GM23248 (cell line): ENCODE measurements at places on chromosomes 7 and 10.
A peak's percentile ranks its signal among the peaks of the same experiment; 100 is the strongest.

DNA sequence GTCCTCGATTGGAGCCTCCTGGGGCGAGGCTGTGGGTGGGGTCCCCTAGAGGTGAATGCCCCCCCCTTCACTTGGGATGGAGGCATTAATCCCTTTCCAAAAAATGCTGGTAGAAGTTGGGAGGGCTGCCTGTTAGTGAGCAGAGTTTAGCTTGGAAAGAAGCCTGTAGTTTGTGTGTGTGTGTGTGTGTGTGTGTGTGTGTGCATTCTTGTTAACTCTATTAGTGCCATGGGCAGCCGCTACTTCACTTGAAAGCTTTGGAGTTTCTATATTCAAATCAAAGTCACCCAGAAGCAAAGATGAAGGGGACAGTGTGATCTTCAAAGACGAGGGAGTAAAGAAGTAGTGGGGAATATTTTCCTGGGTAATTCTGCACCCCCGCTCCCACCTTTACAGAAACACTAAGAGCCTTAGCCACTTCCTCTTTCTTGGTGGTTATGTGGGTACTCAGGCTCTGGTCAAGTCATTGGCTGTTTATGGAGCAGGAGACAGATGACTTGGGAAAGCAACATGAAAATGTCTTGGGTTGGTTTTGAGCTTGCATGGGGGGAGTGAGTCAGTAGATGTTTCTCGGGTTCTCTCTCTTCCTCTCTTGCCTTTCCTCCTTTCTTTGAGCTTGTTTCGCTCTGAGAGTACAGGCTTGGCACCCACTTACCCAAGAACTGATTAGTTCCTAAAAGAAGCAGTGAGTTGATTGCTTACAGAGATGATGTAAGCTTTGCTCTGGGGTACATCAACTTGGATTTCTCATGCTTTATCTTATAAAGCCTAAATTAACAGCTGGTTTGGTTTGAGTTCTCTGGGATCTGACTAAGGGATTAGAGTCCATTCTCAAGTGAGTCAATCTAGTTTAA is 35.9 kb downstream of the TCF7L2 start:
- peak; percentile 78 for DNase-seq

- no peak for DNase-seq
These were observed 778.9 kb downstream of the KCNMA1 start for GRCh38 chr10:76858721-76859120.

- DNase-seq = no peak
These were observed 448.5 kb downstream of the NXPH1 start for GRCh38 chr7:8881916-8882315.

DNA sequence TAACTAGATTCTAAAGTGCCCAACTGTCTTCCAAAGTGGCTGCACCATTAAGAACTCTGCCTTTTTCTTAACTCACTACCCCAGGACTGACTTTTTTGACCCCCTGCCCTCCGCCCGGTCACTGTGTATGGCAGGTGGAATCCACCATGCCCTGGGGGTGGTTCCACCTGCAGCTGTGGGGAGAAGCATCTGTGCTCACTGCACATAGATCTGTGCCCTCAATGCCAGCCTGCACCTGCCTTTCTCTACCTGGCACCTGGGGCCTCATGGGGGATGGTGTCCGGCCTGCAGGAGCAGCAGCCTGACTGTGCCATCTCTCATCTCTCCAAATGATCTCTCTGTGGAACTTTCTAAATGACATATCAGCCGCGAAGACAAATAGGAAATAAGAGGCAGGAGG is 353.5 kb downstream of the PAXIP1 start:
- no peak for DNase-seq

- DNase-seq = no peak
These were observed 36.6 kb upstream of the CCAR1 start for GRCh38 chr10:68684413-68684812.

GRCh38 chr10:124356701-124357560 is 61.8 kb downstream of the OAT start:
- DNase-seq = no peak

DNA sequence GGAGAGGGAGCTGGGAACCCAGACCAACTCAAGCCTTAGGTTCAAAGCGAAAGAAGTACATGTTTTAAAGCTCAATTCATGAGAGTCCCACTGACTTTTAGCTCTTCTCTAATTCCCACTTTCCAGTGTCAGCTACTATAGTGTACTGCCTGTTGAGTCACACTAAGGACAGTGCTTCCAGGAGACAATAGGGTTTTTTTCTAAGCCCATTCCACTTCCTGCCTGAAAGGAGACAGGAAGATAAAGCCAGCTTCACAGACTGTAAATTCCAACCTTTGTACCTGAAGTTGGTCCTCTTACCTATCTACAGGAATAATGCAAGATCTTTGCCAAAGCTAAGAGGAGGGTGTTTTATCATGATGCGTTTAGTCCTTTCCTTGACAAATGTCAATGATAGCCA is 4.4 kb downstream of the MSRB2 start:
- peak; percentile 29 for DNase-seq

DNA sequence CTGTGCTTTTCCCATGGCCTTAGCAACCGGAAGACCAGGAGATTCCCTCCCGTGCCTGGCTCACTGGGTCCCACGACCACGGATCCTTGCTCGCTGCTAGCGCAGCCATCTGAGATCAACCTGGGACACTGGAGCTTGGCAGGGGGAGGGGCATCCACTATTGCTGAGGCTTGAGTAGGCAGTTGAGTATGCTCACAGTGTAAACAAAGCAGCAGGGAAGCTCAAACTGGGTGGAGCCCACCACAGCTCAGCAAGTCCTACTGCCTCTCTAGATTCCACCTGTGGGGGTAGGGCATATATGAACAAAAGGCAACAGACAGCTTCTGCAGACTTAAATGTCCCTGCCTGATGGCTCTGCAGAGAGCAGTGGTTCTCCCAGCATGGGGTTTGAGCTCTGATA is 697.0 kb downstream of the SORCS1 start:
- DNase-seq = no peak

GRCh38 chr7:46450425-46450824 is 529.4 kb upstream of the IGFBP3 start:
- no peak for DNase-seq

- DNase-seq = no peak
These were observed 383.5 kb upstream of the VWC2 start for GRCh38 chr7:49389871-49390479.

DNA sequence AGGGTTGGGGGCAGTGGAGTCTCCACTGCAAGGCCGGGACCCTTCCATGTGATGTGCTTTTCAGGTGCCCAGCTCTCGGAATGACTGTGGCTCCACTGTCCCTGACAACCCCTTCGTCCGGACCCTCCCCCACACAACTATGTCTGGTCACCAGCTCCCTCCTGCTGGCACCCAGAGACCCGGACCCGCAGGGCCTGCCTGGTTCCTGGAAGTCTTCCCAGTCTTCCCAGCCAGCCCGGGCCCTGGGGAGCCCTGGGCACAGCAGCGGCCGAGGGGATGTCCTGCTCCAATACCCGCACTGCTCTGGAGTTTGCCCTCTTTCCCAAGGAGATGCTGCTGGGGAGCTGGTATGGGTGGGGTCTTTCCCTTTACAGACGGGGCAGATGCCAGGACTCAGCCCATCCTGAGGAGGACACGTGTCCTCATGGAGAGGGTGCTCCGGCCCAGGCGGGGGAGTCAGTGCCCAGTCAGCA is 5.5 kb downstream of the ATP6V0E2 start:
- DNase-seq = no peak
